Stimulated activated CD8-positive, alpha-beta memory T cell treated with anti-CD3 and anti-CD28 coated beads, Interleukin-7, amount 100 ng/mL, for 1 hour (primary cell): ENCODE measurements at places on chromosomes 7 and 10.
A peak's percentile ranks its signal among the peaks of the same experiment; 100 is the strongest.

DNA sequence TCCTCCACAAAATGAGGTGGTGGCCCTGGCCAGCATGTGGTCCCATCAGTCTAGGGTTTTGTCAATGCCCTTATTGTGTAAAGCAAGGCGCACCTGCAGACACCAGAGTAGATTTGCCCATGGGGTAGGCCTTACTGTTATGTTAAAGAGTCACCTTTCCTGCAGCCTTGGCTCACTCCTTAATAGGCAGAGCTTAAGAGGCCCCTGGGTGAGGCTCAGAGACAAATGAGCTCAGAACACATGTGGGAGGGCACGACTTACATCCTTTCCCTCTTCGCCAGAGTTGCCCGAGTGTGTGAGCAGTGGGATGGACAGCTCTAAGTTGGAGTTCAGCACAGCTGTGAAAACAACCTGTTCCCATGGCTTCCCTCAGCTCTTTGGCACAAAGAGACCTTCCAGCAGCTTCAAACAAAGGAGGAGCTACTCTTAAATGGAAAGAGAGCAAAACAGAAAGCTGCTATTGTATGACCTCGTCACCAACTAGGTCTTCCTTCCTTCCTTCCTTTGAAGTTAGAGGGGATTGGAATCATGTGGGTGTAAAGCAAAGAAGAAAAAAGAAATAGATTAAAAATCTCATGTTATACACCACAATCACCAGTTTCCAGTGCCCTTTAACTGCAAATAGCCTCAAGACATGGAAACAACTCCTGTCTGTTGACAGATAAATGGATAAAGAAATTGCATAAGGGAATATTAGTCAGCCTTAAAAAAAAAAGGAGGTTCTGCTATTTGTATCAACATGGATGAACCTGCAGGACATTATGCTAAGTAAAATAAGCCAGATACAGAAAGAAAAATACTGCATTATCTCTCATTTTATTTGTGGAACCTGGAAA, 11.9 kb upstream of the XPNPEP1 start:
- no peak for DNase-seq

- no peak for DNase-seq
Observed at GRCh38 chr10:78507510-78508160, 474.0 kb downstream of the RPS24 start.

DNA sequence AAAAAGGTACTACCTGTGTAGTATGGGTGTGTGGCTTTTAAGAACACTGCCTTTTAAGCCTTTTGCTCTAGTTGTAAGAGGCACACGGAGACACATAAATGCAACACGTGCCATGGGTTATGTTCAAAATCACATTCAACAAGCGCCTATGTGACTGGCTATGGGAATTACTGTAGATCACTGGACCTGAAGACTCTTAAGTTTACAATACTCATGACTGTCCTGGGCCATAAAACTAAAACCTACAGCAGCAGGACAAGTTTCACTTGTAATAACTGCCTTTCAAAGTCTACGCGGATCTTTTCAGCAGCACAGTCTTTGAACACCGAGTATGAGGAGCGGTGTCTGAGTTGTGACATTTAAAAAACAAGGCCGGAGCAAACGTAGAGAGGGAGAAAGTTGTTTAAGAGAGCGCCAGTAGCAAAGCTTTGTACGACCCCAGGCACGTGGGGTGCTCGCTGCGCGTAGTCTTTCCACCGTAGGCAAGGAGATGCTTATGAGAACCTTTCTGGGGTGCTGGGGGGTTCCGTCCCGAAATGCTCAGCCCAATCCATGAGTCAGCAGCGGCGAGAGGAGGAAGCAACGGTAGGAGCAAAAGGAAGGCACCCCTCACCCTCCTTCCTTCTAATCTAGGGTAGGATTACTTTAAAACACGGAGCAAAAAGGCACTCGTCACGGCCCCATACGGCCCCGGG, 662 bp downstream of the DNAJC2 start:
- peak; percentile 9 for DNase-seq

GRCh38 chr7:97842006-97842405, 30.2 kb downstream of the ASNS start:
- DNase-seq = no peak

GRCh38 chr7:156460858-156461627, 179.5 kb upstream of the RNF32 start:
- DNase-seq = no peak

GRCh38 chr7:101877882-101878591, 60.6 kb downstream of the CUX1 start:
- no peak for DNase-seq

GRCh38 chr7:130488392-130489139, 3.3 kb upstream of the MEST start:
- no peak for DNase-seq

- no peak for DNase-seq
Observed at GRCh38 chr7:97499204-97499603, 232.7 kb upstream of the TAC1 start.

- DNase-seq = no peak
Observed at GRCh38 chr7:30396389-30396788, 82.2 kb downstream of the NOD1 start.

DNA sequence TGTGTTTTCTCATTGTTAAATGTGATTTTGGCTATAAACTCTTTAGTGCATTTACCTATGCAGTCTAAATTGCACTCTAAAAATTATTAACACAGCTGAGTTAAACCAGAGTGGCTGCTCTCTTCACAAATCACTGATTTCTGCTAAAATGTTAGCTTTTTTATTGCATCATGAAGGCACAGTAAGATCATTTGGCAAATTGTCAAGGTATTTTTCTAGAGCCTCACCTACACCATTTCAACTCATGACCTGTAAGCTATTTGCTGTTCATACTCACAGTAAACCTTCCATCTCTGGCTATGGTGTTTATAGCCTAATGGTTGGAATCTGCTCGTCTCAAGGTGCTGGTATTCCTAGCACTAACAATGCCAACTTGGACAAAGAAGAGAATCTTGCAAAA, 25.7 kb downstream of the NDUFB2 start:
- no peak for DNase-seq

- no peak for DNase-seq
Observed at GRCh38 chr10:31384589-31384949, 65.6 kb downstream of the ZEB1 start.

- DNase-seq = no peak
Observed at GRCh38 chr10:102546606-102547320, 43.0 kb downstream of the SUFU start.

GRCh38 chr10:44723619-44724325, 187.4 kb upstream of the TMEM72 start:
- DNase-seq = no peak

GRCh38 chr7:101933688-101934121, 116.3 kb downstream of the CUX1 start:
- no peak for DNase-seq

DNA sequence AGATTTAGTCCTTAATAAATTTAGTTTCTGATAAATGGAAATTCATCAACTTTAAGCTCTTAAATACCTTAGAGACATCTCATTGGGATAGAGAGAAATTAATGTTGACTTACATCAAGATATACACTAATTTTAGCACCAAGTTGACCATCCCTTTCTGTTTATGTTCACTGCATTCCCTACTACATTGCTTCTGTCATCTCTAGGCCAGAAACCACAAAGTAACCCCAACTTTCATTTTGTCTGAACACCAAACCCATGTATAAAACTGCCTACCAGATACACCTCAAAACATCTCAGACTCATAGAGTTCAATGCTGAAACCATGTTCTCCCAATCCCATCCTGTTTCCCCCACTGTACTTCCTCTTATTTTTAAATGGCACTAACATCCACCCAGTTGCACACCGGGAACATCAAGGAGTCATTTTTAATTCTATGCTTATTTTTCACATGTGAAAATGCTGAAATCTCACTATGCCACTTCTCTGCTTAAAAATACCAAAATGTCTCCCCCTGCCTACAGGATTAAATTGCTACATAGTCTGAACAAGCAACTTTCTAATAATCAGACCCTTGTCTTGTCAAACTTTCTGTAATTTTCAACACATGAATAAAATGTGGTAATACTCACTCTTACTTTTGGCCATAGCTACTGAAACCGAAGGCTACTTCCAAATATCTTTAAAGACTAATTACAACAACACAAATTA, 201.6 kb downstream of the SEMA3D start:
- no peak for DNase-seq

DNA sequence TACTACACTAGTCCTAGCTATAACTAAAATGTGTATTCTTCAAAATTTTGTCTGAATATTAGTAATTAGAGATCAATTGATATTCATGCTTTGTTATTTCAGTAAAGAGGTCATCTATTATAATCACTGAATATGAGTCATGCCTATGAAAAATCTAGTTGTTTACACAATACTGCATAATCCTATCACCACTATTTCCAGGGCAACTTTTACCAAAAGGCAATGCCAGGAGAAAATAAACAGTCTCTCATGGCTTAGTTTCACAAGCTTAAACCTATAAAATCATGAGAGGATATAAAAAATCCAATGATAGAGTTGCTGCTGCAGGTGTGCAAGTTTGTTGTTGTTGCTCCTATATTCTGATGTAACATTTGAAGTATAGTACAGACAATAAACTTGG, 149.9 kb upstream of the COL1A2 start:
- no peak for DNase-seq

GRCh38 chr7:123738808-123739207, 10.0 kb downstream of the WASL start:
- DNase-seq = no peak

DNA sequence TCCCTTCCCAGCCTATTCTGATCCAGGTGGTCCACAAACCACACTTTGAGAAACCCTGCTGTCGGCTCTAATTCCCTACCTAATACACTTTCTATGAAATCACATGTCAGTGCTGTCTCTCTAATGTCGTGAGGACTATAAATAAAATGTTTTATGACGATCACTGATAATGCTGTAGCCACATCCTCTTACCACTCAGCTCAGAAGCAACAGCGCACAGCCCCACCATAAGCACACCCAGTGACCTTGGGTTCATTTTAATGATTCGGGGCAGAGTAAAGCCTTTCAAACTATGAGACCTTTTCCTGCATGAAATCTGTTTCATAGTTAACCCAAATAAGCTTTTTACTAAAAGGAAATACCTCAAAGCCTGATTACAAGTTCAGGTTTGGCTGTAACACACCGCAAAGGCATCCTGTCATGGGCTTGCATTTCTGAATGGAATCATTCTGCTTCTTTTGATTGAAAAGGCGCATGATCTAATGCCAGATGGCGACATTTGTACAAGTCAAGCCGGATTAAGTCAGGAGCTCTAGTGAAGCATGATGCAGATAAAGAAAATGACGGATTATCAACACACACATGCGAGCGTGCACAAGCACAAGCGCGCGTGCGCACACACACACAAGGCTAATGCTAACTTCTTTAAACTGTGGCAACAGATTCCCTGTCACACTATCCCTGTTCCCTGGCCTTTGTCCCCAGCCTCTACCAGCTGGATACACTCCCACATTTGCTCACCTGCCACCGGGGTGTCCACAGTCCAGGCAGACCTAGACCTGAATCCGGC, 180.5 kb upstream of the PDE1C start:
- no peak for DNase-seq

DNA sequence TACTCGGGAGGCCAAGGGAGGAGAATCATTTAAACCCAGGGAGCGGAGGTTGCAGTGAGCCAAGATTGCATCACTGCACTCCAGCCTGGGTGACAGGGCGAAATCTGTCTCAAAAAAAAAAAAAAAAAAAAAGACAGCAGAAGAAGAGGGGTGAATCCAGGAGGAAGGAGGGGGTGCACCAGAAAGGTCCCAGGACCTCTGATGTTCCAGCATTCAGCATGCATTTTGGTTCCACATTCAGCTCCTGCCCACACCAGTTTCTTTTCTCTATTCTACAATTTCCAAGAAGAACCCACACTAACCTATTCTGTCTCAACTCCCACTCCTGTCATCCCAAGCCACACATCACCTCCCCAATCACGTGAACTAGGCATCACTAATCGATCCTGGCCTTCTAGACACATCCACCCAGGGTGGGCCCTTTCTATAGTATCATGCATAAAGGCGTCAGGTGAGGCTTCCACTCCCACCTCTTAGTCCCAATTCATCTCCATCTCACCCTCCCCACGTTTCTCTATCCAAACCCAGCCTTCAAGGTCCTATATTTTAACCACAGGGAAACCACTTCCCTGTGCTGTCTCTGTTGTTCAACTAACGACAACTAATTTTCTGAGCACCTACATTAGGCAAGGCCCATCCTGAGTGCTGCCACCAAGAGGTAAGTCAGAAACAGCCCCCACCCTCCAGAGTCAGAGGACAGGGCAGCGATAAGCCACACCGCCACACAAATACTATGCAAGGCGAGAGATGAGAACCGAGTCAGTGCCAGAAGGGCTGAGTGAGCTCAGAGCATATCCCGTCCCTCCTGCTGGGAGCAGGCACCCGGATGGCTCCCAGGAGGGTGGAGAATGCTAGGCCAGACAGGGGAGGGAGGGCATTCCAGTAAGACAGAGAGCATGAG, 2.2 kb downstream of the ANXA11 start:
- no peak for DNase-seq
